ENCODE measurements at places on chromosomes 16 and 17.
A peak's percentile ranks its signal among the peaks of the same experiment; 100 is the strongest.

DNA sequence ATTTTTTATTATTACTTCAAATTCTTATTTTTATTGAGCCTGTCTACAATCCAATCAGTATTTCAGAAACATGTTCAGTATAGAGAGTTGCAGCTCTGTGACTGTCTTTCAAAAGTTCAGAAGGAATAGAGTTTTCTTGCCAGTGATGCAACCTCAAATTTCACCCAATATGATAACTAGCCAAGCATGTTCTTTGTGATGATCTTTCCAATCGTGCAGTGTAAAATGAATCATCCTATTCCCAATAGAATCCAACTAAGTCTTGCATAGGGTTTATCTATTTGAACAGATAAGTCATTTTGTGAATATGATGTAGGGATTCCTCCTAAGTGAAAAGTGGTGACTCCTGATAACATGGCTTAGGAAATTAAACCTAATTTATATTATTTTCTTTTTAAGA lies 937.8 kb downstream of the KCNJ2 start:
- no peak for DNase-seq

- no peak for DNase-seq
Observed at GRCh38 chr16:34050787-34051320, 591.4 kb downstream of the TP53TG3F start.

DNA sequence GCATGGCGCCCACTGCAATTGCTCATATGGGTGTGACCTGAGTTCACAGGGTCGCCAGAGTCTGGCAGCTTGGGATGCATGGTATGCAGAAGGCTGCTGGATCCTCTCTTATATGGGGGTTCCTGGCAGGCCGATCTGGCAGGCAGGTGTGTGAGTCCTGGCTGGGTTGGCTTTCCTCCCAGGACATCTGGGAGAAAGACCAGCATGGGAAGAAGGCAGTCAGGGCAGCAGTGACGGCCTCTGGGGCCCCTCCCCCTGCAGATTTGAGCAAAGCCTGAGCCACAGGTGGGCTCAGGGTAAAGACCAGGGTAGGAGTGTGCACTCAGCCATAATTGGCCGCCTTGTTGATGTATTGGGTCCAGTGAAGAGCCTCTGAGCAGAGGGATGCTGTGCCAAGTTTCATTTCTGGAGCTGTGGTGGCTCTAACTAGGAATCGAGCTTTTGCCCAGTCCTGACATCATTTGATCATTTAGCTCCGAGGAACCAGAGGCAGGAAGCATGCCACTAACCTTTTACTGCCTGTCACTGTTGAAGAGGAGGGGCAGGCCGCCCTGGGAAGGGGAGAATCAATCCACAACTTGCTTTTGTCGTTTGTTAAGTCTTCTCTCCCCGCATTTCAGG lies 174.3 kb downstream of the CCDC182 start:
- no peak for DNase-seq

- DNase-seq = no peak
Observed at GRCh38 chr17:67138392-67138791, 94.0 kb downstream of the CACNG1 start.

DNA sequence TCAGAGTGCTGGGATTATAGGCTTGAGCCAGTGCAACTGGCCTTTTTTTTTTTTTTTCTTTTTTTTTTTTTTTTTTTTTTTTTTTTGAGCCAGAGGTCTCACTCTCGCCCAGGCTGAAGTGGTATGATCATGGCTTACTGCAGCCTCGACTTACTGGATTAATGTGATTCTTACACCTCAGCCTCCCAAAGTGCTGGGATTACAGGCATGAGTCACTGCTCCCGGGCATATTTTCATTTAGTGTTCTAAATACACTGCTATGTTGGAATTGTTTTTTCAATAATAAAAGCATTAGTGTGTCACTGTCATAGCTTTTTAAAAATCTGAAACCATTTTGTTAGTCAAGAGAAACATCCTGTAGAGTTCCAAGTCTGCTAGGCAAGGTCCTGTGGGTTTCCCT lies 40.3 kb downstream of the NDE1 start:
- no peak for DNase-seq

DNA sequence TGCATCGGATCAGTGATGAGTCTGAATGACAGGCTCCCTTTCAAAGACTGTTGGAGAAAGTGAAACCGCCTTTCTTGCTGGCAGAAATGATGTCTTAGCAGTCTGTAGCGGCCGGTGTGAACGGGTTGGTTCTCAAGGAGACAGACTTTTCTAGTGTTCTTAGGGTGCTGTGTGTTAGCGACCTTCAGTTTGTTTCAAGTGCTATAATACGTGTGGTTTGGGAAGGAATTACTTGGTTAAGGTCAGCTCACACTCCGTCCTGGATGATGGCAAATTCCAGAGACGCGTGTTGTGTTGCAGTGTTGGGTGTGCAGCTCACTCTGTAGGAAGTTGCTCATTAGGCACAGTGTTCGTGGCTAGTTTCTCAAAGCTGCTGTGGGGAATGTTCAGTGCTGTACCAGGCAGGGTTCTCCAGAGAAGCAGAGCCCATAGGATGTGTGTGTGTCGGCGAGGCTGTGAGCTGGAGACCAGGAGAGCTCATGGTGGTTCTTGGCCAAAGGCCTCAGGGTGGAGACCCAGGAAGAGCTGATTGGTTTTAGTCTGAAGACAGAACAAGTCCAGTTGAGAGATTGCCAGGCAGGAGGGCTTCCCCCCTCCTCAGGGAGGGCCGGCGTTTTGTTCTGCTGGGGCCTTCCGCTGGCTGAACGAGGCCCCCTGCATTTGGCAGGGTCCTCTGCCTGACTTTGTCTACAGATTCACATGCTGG lies 37.6 kb downstream of the ZNF750 start:
- DNase-seq = no peak

DNA sequence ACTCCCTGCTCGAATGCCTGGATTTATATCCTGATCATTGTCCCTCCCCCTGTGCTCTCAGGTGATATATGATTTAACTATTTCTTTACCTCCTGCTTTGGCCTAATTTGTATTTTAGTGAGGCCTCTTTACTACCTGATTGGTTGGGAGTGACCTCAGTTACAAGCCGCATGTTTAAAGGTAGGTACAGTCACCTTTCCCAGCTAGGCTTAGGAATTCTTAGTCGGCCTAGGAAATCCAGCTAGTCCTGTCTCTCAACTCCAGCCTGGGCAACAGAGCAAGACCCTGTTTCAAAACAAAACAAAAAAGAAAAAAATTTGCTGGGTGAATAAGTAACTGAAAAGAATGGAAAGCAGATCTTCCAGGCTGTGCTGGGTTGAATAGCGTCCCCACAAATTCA lies 26.8 kb upstream of the ST6GALNAC2 start:
- no peak for DNase-seq

- no peak for DNase-seq
Observed at GRCh38 chr17:50458270-50458669, 10.4 kb downstream of the CHAD start.

GRCh38 chr16:1632638-1632970 lies 20.4 kb downstream of the CRAMP1 start:
- no peak for DNase-seq

GRCh38 chr17:49963626-49964302 lies 5.2 kb upstream of the DLX4 start:
- DNase-seq = no peak

GRCh38 chr17:1060991-1061390 lies 64.1 kb downstream of the TIMM22 start:
- no peak for DNase-seq

DNA sequence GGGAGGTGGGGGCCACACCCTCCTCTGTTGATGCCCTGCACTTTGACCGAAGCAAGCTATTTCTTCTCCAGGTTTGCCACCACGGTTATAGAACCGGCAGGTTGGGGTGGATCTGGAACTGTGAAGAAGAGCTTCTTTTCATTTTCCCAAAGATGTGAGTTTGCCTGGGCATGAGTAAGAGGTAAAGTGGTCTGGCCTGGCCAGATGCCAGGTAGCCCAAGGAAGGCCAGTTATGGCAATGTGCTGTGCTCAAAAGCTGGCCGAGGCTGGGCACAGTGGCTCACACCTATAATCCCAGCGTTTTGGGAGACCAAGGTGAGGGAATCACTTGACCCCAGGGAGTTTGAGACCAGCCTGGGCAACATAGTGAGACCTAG lies 18.7 kb downstream of the ATP6V0D1 start:
- DNase-seq = no peak

- DNase-seq = peak; percentile 33
Observed at GRCh38 chr17:79294459-79295071, 219.9 kb downstream of the ENGASE start.

DNA sequence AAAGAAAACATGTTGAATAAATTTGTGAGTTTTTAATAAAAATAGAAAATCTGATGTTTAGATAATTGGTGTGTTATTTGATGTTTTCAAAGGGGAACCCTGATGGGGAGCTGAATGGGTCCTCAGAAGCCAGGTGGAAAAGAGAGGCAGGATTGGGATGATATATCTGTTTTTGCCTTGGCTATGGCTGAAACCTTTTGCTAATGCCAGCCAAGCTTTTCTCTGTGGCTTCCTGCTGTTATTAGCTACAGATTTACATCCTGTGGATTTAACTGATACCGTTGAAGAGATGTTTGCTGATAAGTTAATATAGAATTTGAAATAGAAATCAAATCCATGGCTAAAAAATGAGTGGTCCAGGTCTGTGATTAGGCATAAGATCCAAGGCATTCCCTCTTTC lies 4.2 kb upstream of the AATF start:
- no peak for DNase-seq

DNA sequence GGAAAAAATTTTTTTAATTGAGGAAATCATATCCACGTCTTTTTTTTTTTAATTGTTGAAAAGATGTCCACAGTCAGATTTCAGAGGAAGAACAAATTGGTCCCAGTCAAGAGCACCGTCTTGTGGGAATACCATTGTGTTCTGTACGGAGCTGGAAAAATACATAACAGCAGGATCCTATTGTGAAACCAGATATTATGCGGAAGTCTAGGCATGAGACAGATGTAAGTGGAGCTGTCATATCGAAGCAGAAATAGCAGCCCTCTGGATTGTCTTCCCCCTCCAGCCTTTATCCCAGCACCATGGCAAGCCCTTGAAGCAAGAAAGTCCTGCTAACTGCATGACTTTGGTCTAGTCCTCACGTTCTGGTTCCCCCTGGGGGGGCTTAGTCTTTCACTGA lies 391.6 kb upstream of the ASIC2 start:
- no peak for DNase-seq

GRCh38 chr17:22202702-22203101 lies 510.4 kb downstream of the KCNJ18 start:
- DNase-seq = no peak

- no peak for DNase-seq
Observed at GRCh38 chr16:67013823-67014633, 14.9 kb upstream of the CBFB start.

GRCh38 chr16:26672206-26672605 lies 394.5 kb upstream of the C16orf82 start:
- no peak for DNase-seq

GRCh38 chr16:89094252-89094879 lies 714 bp downstream of the ACSF3 start:
- no peak for DNase-seq

GRCh38 chr17:59124665-59125064 lies 18.0 kb upstream of the TRIM37 start:
- DNase-seq = no peak

DNA sequence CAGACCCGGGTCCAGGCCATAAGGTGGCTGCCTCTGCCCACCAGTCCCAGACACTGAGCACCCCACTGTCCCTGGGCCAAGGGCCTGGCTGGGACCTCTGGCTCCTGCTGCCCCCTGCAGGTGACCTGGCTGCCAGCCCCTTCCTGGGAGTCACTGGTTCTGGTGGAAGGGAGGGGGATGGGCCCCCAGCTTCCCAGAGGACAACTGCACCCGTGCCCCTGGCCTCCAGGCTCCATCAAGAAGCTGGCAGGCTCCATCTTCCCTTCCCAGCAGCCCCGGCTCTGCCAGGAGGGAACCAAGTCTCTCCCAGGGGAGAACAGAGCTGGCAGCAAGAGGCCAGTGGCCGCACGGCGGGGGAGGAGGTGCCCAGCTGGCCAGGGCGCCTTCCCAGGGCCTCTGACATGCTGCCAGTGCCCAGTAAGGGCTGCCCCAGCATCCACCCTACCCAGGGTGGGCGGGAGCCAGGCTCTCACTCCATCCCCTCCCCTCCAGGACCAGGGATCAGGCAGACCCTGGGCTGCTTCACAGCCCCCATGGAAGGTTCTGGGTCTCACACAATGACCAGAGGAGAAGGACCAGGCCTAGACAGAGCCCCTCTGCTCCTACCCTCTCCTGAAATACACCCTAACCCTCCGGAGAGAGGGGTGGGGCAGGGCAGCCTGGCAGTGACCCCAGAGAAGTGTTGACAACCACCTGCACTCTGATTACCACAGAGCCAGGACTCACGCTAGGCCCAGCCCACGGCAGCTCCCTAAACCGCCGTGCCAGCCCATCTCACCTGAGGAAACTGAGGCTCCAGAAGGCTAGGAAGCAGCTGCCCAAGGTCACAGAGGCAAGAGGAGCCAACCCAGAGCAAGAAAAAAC lies 3.6 kb downstream of the CLUH start:
- DNase-seq = no peak

DNA sequence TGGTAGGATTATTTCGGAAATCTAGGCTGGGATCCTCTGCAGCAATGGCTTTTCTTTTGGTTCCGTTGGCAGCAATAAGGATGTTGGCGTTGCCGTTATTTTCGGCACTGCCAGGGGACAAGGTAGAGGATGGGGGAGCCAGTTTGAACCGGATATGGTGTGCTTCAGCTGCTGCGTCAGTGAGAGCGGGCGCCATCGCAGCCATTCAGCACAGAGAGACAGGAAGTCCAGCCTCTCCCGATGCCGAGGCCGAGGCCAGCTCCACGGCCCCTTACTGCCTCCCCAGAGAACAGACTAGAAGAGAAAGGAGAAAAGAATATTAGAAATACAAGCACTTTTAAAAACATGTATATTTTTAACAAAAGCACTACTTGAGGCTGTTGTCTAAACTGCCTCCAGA lies 21.3 kb downstream of the KANSL1 start:
- no peak for DNase-seq

DNA sequence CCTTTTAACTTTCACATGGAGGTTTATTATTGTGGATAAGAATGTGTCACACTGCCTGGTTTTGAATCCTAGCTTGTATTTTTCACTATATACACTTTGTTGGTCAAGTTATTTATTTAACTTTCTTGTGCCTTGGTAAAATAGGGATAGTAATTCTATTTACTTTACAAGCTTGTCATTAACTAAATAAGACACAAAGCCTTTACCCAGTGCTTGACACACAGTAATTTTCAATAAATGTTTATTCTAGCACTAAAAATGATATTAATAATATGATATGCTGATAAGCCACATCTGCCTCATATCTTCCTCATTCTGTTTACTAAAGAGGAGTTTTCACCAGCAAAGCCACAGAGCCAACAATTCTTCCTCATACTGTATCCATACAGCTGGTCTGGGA lies 27.8 kb downstream of the MYH10 start:
- no peak for DNase-seq

- no peak for DNase-seq
Observed at GRCh38 chr16:5064915-5065314, 841 bp downstream of the C16orf89 start.

GRCh38 chr16:80924372-80924978 lies 82.2 kb downstream of the CMC2 start:
- DNase-seq = no peak
